ENCODE measurements at places on chromosomes 5 and 9.

GRCh38 chr9:117096138-117096537, 318.7 kb downstream of the ASTN2 start:
- no peak for DNase-seq

GRCh38 chr5:116573279-116573701, 1.3 kb downstream of the SEMA6A start:
- DNase-seq = no peak

DNA sequence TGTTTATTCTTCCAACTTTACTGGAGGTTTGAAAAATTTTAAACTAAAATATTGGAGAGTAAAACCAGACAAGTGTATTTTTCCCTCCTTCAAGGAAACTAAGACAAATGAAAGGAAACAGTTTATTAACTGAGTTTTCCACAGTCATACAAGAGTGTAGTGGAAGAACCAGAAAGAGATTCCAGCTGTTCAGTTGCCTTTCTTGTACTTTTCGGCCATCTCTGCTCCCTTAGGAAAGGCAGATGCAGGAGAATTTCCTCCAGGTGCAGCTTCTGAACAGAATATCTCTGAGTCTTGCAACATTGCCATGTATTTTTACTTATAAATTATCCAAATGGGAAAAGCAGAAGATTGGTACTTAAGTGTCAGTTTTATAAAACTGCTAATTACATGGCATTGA, 217.1 kb downstream of the MAST4 start:
- DNase-seq = no peak

DNA sequence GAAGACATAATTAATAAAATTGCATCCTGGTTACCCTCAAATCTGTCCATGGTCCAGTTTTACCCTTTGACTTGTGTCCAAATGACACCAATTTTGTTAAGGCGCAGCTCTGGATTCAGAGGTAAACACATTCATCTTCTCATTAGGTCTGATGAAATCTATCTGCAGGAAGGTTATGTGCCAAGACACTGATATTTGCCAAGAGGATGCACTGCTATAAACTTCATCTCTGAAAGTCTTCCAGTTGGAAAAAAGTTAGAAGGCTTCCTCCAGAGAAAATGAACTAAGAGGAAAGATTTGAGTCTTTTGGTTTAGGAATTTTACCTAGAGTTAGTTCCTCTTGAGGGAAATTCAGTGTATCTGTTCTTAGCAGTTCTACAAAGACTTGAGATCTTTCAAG, 717.8 kb downstream of the DTWD2 start:
- no peak for DNase-seq

DNA sequence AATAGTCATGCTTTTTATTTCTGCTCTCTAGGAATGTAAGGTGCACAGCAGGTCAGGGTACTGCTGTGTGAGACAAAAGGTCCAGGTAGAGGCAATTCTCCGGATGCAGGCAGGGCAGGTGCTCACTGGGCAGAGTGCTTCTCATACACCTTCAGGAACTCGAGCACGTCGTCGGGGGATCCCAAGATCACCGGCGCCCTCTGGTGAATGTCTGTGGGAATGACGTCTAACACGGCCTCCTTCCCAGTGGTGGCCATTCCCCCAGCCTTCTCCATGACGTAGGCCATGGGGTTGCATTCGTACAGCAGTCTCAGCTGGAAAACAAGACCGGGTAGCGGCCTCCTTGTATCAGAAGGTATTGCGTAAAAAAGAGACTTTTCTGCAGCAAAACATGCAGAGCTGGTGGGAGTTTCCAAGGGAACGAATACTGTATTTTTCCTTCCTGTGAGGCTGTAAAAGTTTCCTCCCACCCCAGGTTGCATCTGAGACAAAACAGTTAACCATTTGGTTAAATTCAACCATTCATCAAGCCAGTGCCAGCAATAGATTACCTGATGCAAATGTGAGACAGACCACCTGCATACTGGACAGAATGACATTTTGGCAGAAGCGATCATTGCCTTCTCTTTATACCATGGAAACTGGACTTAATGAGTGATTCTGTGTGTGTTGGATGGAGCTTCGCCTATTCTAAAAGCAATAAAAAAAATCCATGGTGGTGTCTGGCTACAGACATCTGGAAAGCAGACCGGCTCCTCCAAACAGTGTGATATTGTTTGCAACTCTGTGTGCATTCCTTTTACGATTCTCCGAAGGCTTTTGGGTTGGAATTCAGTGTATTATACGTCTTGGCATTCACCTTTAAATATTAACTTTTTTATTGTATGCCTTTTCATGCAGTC, 9.9 kb upstream of the FBP2 start:
- no peak for DNase-seq

DNA sequence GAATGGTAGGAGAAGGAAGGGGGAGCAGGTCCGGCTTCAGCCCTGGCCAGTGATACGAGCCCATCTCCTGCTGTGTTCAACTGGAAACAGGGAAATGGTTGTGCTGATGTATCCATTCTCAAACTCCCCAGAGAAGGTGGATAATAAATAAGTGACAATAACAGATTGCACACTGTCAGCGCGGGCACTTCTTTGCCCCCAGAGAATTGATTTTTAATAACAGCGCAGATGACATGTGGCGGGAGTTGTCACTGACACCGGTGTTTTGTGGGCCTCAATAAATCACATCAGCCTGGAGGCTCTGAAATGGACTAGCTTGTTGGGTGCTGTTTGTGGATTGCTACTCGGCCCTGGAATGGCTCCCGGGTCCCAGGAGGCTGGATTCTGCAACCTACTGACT, 141.4 kb upstream of the PANK3 start:
- DNase-seq = no peak

DNA sequence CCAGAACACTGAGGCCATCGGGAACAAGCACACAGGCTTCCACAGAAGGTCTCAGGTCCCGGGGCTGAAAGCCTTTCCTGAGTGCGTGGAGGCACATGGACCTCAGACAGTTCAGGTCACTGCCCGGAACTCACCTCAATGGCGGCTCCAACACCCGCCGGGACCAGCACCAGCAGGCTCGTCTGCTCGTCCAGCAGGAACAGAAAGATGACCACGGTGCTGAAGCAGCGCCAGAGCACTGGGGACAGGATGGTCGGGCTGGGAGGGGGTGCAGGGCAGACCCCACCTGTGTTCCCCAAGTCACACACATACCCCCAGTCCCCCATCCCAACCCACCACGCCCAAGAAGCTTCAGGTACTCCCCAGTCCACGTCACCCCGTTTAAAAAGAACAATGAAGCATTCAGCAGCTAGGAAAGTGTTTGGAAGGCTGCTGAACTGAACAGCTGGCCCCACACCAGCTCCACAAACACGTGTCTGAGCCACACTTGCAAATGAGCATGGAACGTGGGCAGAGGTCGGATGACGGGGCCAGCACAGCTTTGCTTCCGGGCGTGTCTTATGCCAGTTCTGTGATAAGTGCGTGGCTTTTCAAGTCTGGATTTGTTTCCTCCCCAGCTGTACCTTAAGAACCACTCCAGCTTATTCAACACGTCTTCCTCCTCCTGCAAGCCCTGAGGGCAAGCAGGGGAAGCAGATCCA, 14.6 kb downstream of the CLPTM1L start:
- no peak for DNase-seq

GRCh38 chr9:89400403-89401116, 82.3 kb downstream of the SECISBP2 start:
- DNase-seq = no peak

- DNase-seq = no peak
Measured at GRCh38 chr5:75992753-75993152, 90.4 kb upstream of the SV2C start.

- no peak for DNase-seq
Measured at GRCh38 chr5:3394891-3395599, 200.6 kb upstream of the IRX1 start.

DNA sequence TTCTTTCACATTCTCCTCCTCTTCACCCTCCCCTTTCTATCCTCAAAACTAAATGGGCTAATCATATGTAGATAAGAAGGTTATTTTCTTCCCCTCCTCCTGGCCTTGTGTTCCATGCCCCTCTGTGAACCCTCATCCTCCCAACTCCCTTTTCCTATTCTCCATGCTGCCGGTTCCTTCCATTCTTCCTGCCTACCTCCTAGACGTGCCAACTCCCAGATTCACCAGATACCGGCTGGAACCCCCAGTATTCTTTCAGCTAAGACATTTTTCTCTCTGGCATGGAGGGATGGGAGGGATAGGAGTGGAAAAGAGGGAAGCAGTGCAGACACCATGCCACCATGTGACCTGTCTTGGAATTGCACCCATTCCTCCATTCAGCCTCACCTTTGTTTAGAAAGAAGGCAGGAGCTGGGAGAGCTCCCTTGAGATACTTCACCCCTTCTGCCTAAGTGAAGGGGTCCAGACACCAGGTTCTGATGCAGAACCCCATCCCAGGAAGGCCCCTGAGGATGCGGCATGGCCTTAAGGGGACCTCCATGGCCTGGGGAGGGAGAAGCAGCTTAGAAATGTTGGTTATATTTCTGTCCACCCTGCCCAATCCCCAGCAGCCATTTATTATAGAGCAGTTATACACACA, 4.8 kb downstream of the DNAJB5 start:
- DNase-seq = no peak

DNA sequence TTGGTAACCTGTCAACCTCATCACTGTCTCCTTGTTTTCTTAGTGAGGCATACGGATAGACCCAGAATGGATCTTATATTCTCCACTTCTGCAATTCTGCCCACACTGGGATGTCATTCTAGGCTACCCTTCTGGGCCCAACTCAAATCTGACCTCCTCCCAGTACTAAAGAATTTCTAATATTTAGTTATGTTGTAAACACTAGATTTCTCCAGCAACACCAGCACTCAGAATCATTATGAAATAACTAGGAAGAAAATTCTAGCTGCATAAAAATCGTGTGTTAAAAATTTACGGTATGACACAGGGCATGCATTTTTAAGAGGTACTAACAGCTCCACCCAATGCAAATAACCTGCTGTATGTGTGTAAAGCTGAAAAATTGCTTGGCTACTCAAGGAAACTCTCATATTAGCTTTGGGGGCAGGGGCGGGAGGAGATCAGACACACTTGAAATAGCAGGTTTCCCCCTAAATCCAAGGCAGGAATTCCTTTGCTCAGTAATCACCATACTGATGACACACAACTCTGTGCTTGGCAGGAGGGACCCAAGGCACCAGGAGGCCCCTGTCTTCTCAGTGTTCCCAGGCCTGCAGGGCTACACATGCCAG, 27.3 kb downstream of the MACROH2A1 start:
- DNase-seq = no peak

- no peak for DNase-seq
Measured at GRCh38 chr5:83026930-83027687, 50.1 kb downstream of the TMEM167A start.

DNA sequence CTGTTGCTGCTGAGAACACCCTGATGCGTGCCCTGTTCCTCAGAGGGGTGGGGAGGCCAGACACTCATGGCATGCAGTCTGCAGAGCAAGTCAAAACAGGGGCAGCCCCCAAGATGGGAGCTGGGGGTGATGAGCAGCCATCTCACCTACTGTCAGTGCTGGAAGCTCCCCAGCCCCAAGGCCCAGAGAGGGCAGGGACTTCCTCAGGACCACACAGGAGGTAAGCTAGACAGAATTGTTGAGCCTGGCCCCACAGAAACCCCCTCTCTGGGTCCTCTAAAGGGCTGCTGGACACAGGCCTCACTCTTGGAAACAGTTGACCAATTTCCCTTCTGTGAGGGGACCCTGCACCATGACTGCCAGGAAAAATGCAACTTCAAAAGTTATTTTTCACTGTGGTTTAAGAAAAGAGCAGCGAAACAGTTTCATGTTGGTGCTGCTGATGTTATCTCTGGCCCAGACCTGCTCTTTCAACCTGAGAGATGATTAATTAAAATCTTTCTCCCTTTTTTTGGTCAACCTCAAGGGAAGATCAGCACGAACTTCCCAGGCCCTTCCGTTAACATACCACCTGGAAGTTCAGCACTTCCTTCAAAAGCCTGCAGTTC, 9.6 kb downstream of the CSF2 start:
- no peak for DNase-seq

GRCh38 chr5:112070022-112070421, 313.0 kb upstream of the NREP start:
- no peak for DNase-seq

GRCh38 chr9:124139001-124139400, 118.7 kb upstream of the NEK6 start:
- DNase-seq = no peak

DNA sequence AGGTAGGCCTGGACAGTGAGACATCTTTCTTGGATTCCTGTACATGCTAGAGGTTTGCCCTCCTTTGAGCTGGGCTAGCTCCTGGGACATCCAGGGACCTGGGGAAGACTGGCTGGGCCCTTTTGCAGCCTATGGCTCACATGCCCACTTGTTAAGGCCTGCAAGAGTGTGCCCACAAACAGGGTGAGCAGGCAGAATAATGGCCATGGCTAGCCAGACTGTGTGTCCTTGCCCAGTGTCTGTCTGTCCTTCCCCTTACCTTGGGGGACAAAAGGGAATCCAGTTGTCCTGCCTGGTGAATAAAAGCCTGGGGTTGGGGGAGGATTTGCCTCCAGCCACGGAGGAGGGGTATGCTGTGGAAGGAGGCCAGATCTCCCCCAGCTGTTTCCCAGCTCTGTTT, 13.0 kb upstream of the CXXC5 start:
- DNase-seq = no peak

GRCh38 chr9:38202336-38202938, 133.4 kb upstream of the SHB start:
- DNase-seq = no peak

DNA sequence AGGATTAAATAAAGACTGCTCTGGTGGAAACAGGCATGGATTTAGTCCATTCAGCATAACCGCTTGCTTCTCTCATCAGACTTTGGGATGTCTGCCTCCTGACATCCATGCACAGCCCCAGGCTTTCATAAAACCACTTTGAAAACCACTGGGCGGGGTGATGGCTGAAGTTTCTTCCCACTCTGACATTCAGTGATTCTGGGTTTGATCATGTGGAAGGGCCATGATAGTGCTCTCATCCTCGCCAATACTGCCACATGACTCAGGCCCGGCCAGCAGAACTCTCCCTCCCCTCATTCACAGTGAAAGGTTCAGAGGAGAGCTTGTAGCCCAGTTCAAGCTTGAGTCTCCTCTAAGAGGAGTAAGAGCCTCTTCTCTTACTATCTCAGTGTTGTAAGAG, 29.6 kb upstream of the GLRA1 start:
- no peak for DNase-seq

DNA sequence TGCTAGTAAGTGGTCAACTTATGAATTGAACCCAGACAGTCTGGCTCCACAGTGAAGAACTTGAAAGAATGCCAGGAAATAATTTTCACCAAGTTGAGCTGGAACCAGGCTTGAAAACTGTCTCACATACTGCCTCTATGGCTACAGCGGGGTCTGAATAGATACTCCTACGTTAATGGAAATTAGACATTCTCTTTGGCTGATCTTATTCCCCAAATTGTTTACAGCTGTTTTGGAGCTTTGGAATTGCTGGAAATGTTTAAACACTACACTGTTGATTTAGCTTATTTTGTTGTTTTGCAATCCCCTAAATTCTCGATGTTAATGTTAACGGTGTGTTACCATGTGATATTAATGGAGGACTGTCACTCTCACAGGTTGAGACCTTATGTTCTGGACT, 146.4 kb downstream of the FBXL7 start:
- DNase-seq = no peak

DNA sequence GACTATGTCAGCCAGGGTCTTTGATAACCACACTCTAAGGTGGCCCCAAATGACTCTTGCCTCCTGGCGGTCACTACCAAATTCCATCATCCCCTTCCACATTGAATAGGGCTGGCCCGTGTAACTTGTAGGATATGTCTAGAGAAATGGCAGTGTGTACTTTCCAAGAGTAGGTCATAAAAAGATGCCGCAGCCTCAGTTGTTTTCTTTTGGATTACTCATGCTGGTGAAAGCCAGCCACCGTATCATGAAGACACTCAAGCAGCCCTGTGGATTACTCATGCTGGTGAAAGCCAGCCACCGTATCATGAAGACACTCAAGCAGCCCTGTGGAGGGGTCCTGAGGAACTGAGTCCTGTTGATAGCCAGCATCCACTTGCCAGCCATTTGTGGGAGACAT, 172.0 kb upstream of the TBC1D2 start:
- no peak for DNase-seq
